ENCODE measurements at places on chromosomes 7 and 10.
A peak's percentile ranks its signal among the peaks of the same experiment; 100 is the strongest.

- DNase-seq = no peak
These were observed 560.3 kb downstream of the ZWINT start for GRCh38 chr10:55800602-55801352.

DNA sequence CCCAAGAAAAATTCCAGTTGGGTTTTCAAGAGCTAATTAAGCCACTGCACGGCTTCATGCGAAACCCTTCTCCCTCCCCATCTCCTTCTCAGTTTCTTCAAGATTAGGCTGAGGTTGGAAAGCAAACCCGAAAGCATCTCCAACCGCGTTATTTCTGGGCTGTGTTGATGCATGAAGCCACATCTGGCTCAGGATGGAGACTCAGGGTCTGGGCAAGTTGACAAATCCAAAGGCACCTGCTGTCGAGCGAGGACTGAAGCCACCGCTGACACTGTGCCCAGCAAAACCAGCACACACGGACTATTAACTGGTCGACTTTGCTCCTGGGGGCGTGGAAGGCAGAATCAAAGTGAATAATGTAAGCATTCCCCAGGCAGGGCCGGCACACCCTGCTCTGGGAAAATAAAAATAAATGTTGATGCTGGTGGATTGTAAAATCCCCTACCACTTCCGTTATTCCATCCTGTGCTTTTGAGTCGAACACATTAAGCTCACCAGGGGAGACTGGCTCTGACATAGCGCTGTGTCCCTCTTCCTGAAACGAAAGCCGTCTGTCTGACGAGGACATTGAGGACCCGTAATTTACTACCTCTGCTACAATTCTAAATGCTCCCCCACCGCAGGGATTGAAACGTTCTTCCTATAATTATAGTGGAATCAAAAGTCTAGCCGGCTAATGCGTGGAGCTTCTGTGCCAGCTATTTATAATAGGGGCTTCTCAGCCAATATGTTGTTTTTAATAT lies 269.8 kb downstream of the ADARB2 start:
- no peak for DNase-seq

DNA sequence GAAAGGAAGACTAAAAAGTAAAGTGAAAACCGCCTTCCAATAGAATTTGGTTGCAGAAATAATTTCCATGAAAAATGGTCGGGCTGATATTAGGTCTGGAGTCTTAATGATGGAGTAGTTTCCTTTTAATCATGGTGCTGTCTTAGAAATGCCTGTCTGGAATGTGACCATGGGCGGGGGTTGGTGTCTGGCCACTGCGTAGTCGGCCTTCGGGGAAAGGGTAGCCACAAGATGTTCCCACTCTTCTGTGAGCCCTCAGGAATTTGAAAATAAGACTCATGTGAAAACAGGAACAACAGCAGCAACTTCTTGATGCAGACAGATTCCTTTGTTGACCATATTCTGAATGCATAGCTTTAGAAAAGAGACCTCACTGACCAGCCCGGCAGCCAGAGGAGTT lies 176.8 kb downstream of the KIAA1217 start:
- DNase-seq = peak; percentile 98

- no peak for DNase-seq
These were observed 193.2 kb upstream of the HABP2 start for GRCh38 chr10:113359655-113360054.

DNA sequence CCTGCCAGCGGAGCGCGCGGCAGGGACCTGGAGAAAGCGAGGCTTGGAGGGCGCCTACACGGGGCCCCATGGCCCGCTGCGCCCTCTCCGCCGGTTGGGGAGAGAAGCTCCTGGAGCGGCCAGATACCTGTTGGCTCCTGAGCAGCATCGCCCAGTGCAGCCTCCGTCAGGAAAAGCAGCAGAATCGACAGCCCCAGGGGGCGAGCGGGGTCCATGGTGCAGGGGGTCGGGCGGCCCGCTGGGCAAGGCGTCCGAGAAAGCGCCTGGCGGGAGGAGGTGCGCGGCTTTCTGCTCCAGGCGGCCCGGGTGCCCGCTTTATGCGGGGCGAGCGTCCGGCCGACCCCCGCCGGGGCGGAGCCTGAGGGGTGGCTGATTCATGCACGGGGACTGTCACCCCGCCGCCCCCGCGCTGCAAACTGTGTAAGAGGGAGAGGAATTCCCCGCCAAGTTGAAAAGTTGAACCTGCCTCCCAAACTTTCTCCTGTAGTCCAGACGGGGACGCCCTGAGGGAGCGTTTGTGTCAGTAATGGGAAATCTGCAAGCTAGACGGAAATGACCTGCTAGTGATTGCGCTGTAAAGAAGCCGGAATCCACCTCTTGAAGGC lies at the start of gene TFPI2:
TFPI2 (minus strand) TSS at position 290 of the 605 bp plus-strand sequence; CDS start at position 215, 75 bp downstream.
- peak; percentile 84 for DNase-seq

DNA sequence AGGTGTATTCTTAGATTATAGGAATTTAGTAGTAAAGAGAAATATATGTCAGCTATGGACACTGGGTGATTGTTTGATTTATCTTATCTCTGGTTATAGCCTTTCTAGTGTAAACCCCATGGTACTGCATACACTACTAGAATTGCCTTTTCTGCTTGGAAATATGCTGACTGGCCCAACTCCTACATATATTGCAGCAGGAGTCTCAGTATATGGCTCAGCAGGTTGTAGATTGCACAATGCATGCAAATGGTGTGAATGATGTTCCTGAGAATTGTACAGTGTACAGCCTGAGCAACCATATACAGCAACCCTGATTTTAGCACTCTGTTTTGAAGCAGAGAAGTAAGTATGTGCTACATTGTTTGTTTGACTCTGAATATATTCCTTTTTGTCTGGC lies 153.4 kb upstream of the NPY start:
- no peak for DNase-seq

DNA sequence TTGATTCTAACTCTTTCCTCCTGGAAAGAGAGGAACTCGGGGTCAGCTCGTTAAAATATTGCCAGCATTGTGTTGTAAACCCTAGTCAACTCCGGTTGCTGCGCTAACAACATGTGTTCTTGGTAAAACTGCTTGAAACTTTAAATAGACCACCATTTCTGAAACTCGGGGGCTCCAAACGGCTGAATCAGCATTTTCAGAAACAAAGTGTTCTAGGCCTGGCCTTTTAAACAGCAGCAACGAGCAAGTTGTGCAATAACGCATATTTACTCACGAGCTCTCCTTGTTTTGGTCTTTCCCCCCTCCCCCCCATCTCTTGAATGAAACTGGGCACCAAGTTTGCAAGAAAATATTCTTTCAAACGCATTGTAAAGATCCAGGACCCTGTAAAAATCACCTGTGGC lies 9.2 kb upstream of the GRB10 start:
- peak; percentile 74 for DNase-seq

GRCh38 chr7:98334081-98334480 lies 52.6 kb downstream of the BRI3 start:
- no peak for DNase-seq
